Activated naive CD8-positive, alpha-beta T cell treated with anti-CD3 and anti-CD28 coated beads, Interleukin-2, amount 10 ng/mL, durations not matched to agents 7 days and 5 days (primary cell): ENCODE measurements at places on chromosomes 2 and 18. TPM values are rescaled to one million over a fixed set of nuclear protein-coding genes. Genes with fewer than 3 reads are reported as not detected.

- no peak for DNase-seq
These were observed 137.1 kb downstream of the COL6A3 start for GRCh38 chr2:237276716-237277490.

Gene SLC19A3
- total RNA-seq = not detected

Gene LCT
- 0.14 TPM for total RNA-seq

GRCh38 chr2:197130318-197130717, 180.3 kb downstream of the ANKRD44 start:
- DNase-seq = no peak

DNA sequence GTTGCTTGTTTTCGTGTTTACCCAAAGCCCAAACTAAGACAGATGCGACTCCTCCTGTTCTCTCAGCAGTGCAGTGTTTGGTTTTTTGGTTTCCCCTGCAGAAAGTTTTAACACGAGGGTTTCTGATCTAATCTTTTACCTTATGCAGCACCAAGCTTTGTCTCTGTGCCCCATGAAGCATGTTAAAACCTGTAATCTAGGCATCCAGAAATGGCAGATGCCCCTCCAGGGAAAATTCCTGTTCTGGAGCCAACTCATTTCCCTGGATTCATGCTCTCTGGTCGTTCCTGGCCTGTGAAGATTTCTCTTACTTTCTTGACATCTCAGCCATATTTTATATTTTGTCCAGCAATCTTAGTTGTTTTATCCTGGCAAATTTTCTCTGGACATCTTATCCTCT, 91.5 kb downstream of the LTBP1 start:
- no peak for DNase-seq

- DNase-seq = peak; percentile 78
These were observed 54.1 kb upstream of the HS6ST1 start for GRCh38 chr2:128372621-128373341.

Gene EPB41L3
- 1.9 TPM for total RNA-seq

Gene ABHD1
- 0.77 TPM for total RNA-seq

DNA sequence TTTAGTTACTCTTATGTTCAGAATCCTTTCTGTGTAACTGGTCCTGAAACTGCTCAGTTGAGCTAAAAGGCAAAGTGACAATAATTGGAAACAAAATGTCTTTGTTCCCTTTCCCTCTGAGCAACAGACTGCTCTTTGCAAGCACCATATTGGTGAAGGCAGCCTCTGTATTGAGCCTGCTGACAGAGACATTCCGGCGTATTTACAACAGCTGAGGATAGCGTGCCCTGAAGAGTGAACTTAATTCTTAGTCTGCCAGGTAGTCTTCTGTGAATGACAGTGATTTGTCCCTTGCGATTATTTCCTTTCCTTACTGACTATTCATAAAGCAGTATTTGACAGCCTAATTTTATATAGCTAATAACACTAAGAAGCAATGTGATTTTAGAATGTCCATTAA, 239.1 kb downstream of the CPS1 start:
- DNase-seq = no peak

GRCh38 chr18:33161131-33161530, 279.4 kb downstream of the CCDC178 start:
- no peak for DNase-seq

DNA sequence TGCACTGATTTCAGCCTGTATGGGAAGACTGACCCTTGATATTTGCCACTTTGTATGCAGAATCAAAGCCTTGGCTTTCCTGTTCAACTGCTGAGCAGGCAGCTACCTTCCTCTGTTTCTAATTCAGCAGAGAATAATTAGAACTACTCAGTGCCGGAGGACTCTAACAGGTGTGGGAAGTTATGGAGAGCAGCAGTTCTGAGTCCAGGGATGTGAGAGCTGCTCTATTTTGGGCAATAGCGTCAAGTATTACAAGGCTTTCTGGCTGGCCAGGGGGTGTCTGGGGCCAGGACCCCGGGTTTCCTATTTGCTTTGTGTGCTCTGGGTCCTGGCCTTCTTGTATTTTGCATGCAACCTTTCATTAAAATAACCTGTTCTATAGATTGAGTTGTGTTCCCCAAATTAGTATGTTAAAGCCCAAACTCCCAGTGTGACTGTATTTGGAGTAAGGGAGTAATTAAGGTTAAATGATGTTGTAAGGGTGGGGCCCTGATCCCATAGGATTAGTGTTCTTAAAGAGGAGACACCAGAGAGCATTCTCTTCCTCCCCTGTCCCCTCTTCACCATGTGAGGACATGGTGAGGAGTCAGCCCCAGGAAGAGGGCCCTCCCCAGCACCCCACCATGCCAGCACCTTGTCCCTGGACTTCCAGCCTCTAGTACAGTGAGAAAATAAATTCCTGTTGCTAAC, 5.6 kb upstream of the NTSR2 start:
- no peak for DNase-seq

- no peak for DNase-seq
These were observed 439.2 kb upstream of the REG3G start for GRCh38 chr2:78586316-78586715.

Gene CD8A
- 666 TPM for total RNA-seq

GRCh38 chr2:82023710-82024109, 1719.2 kb upstream of the LRRTM1 start:
- no peak for DNase-seq

DNA sequence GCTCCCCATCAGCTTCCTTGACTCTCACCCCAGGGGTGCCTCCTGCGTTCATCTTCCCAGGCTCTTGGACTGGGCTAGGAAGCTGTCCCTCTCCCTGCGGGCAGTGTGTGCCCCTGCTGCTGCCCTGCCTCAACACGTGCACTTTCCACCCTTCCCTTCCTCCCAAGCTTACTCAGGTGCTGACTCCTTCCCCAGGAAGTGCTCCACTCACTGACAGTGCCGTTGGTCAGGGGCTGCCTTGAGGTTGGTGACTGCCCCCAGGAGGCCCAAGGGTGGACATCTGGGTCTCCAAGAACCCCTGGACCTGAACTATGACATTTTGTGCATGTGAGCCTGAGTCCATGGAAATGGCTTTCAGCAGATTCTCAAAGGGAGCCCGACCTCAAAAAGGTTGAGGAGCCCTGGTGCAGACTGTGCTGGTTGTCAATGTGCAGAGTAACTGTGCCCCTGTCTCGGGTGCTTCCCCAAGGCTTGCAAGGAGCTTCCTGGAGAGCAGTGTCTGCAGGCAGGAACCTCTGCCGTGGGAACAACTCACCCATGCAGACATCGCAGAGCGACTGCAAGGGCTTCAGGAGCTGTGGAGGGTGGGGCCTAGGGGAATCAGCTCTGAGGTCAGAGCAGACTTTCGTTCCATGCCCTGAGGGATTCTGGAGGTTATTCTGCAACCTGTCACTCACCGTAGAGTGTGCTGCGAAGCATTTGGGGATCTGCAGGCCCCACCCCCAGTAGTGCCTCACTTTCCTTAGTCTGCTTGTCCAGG, 116.5 kb upstream of the MCFD2 start:
- no peak for DNase-seq

Gene SCTR
- total RNA-seq = not detected

GRCh38 chr2:190584980-190585661, 50.6 kb upstream of the NEMP2 start:
- no peak for DNase-seq

- peak; percentile 72 for DNase-seq
These were observed 46.0 kb downstream of the LRRFIP1 start for GRCh38 chr2:237673130-237674001.

Gene PID1
- total RNA-seq = 0.11 TPM

Gene ACYP2
- total RNA-seq = 13.9 TPM

Gene COL5A2
- total RNA-seq = 2.2 TPM

DNA sequence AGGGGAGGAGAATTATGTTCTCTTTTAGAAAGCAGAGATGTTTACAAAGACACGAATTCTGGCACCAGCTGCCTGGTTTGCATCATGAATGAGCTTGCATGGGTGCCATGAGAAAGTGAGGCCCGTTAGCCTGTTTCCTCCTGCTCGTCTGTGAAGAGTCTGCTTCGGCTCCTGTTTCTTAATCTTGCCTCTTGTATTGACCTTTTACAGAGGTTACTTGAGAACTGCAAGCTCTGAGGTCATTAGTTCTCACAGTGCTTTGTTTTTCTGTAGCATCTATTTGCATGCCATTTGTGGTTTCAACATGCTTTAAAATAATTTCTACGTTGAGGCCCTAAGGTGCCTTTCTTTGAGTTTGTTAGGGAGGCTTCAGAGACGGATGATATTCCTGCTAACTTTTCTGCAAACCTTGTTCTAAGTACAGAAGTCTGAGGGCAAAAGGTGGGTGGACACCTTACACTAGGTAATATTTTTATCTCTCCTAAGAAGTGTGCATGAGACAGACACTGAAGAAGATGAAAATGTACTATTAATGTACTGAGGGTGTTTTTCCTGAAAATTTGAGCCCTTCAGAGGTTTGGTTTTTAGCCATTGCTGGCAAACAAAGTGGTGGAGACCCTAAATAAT, 53.4 kb upstream of the LINC00305 start:
- no peak for DNase-seq

- no peak for DNase-seq
These were observed 149.9 kb upstream of the TWIST2 start for GRCh38 chr2:238698072-238698352.

DNA sequence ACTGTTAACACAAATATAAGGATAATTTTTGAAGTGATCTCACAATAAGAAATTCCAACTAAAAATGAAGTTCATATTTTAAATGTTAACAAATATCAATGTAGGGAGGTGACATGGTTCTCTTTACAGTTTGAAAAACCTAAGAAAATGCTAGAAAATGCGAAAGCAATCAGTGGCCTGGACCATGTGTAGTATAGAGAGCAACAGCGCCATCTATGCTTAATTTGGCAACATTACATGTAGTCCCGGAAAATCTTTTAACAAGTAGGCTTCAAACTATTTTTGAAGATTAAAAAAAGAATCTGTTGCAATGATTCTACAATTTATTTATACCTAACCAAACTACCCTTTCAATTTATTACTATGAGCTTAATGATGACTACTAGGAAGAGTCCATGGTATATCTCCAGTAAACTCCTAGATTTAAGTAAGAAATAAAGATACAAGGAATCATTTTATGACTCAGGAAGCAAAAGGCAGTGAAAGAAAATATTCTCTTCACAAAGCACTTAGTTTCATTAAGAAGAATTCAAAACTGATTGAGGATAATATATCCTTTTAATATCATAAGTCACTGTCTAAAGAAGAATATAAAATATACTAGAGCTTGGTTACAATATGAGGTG, 33.3 kb downstream of the NDUFA10 start:
- no peak for DNase-seq

Gene RBM44
- 1.1 TPM for total RNA-seq

Gene CAPN14
- 0.17 TPM for total RNA-seq

- no peak for DNase-seq
These were observed 6.0 kb upstream of the ROCK1 start for GRCh38 chr18:21117409-21118131.

DNA sequence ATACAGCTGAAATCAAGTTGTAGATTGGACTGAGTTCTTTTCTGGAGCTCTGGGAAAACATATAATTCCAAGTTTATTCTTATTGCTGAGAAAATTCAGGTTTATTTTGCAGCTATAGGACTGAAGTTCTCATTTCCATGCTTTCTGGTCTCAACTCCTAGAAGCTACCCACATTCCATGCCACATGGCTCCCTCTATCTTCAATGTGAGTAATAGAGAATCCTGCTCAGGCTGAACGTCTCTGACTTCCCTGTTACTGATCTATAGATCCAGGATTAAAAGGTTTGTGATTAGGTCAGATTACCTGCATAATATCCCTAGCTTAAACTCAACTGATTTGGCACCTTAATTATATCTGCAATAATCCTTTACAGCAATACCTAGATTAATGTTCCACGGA, 453.8 kb upstream of the MC4R start:
- DNase-seq = no peak

DNA sequence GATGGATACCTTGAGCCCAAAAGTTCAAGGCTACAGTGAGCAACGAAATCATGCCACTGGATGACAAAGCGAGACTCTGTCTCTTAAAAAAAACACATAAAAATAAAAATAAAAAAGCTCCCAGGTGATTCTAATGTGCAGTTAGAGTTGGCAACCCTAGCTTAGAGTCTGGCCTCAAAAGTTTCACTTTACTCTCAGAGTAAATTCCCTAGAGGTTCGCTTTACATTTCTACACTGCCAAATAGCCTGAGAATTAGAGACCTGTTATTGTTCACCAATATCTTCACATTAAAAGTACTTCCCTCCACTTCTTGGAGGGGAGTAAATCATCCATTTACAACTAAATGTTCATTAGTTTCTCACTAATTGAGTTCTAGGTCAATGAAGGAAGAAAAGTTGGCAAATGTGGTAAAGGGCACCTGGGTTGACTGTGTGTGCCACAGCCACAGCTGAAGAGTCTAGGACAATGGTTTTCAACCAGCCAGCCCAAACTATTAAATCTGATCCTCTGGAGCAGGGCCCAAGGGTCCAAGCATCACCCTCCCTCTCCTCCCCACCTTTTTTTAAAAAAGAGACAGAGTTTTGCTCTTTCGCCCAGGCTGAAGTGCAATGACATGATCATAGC, 15.2 kb upstream of the TMEM37 start:
- no peak for DNase-seq

GRCh38 chr2:172947461-172948153, 128.0 kb upstream of the MAP3K20 start:
- no peak for DNase-seq

Gene GAD1
- total RNA-seq = 1.9 TPM

GRCh38 chr2:160278101-160278878, 78.2 kb upstream of the ITGB6 start:
- no peak for DNase-seq

Gene DOK1
- 37.7 TPM for total RNA-seq

DNA sequence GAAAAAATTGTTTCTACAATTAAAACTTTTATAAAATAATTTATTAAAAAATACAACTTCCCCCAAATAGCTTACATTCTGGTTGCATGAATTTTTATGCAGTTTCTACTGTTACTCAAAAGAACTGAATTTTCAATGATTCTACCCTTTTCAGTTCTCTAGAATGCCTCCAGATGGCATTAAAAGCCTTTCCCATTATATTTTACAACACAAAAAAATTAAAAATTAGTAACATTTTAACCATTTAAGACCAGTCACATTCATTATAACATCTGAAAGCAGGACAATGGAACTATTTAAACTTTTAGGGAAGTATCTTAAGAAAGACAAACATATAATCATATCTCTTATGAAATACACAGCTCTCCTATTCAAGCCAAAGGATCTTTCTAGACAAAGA, 236.0 kb upstream of the REV1 start:
- no peak for DNase-seq

GRCh38 chr18:55566456-55566935, 21.5 kb downstream of the TCF4 start:
- DNase-seq = no peak

Gene CDH20
- 0.17 TPM for total RNA-seq

GRCh38 chr2:10406016-10406415, 42.1 kb downstream of the ODC1 start:
- DNase-seq = no peak

DNA sequence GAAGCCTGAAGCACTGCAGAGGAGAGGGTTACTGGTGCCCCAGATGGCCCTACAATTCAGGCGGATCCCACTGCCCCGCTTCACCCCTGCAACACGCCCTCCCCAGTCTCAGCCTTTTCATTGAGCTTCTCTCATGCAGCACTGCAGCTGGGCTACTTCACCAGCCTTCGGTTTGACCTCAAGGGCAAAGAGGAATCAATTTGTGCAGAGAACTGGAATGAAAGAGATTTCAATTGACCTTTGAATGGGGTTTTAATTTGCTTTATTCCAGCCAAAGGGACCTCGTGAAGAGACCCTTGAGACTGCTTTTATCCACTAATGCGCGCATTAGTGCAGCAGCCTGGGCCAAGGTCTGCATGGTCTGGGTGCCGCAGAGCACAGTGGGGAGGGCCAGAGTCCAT, 8.8 kb upstream of the POMC start:
- no peak for DNase-seq

Gene MEP1B
- not detected for total RNA-seq
